ENCODE measurements at places on chromosomes 3 and 15.

DNA sequence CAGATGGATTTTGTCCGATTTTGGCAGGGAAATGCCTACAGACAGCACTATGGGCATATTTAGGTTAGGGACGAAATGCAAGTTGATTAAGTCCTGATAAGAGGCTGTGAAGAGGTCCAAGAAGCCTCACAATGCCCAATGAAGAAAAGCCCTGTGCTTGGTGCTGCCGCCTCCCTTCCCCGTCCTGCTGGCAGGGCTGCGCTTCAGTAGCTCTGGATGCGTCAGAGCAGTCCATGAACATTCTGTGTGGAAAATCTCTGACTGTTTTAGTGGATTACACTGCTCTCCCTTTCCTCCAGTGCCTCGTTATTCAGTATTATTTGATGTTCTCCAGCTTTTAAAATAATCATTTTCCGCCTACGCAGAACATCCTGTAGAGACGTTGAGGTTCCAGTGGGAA, 39.6 kb downstream of the MLH1 start:
- no peak for DNase-seq

DNA sequence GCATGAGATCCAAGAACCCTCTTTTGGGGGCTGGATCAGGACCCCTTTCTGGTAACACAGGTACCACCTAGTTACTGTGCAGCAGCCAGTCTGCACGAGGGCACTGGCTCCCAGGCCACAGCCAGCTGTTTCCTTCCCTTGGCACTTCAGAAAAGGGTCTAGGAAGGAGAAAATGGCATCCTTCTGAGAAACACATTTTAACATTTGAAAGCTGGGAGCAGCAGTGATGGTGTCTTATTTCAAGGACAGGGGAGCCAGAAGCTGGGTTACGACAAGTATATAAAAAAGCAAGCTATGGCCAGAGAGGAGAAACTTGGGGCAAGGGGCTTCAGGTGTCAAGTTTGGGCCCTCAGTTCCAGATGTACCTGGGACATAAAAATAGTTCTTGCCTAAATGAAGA, 282.8 kb downstream of the CTNNB1 start:
- no peak for DNase-seq

- DNase-seq: no peak
Measured at GRCh38 chr3:141335531-141336061, 32.7 kb upstream of the ZBTB38 start.

- no peak for DNase-seq
Measured at GRCh38 chr15:100073982-100074381, 267.8 kb downstream of the ADAMTS17 start.

DNA sequence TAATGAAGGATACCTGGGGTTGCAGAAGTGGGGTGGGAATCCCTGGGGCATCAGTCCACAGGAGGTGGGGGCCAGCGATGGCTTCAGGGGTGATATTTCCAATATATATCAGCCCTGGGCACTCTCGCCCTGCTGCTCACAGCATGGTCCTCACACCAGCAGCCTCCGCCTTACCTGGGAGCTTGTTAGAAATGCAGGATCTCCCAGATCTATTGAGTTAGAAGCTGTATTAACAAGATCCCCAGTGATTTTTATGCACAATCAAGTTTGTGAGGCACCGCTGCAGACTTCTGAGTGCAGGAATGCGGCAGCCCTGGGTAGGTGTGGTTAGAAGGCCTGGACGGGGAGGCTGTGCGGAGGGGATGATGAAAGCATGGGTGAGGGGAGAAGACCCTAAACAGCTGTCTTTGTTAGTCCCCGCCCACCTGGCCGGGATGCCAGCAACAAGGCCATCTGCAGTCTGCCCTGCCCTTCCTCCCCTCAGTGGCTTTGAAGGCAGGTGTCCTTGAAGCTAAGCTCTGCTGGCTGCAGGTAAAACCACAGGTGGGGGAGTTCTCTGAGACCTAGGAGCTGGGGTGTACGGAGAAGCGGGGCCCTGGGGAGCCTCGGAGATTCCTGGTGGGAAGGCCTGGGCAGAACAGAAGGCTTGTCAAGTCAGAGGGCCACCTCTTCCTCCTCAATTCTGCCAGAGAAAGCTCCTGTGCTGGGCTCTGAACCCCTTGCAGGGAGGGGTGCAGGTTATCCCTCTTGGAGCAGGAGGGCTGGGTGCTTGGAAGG, 11.4 kb downstream of the FAM107A start:
- DNase-seq: no peak

DNA sequence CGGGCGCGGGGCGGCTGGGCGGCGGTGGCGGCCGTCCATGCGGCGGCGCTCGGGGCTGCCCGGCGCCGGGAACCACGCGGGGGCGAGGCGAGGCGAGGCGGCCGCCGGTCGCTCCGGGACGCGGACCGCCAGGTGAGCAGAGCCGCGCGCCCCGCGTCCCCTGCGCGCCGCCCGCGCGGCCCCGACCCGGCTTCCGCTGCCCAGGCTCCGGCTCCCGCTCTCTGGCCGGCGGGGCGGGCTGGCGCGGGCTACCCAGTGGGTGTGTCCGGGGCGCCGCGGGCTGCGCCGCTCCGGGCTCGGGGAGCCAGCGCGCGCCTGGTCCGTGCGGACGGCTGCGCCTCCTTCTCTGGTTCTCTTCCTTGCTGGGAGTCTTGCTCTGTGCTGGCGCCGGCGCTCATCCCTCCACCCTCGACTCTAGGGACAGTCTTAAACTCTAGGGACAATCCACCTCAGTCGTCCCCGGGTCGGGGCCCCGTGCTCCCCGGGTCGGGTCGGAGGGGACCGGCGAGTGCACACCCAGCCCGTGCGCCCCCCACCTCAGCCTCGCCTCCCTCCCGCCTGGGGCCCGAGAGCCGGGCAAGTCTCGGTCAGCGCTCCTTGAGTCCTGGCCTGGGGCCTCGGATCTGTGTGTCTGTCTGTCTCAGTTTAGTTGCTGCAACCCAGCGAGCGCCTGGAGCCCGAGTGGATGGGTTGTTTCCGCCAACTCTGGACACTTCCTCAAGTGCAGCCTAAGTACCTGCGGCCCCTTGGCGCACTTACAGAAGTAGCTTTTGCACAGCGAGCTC, 488 bp downstream of the THSD4 start:
- DNase-seq: no peak

Measured in NCI-H748 treated with DMSO at 0.1 percent for 48 hours (cell line).